Osteocyte (in vitro differentiated cells): ENCODE measurements at places on chromosomes 11 and 22.

- DNase-seq: no peak
Measured at GRCh38 chr11:46337626-46338345, 9.5 kb upstream of the DGKZ start.

DNA sequence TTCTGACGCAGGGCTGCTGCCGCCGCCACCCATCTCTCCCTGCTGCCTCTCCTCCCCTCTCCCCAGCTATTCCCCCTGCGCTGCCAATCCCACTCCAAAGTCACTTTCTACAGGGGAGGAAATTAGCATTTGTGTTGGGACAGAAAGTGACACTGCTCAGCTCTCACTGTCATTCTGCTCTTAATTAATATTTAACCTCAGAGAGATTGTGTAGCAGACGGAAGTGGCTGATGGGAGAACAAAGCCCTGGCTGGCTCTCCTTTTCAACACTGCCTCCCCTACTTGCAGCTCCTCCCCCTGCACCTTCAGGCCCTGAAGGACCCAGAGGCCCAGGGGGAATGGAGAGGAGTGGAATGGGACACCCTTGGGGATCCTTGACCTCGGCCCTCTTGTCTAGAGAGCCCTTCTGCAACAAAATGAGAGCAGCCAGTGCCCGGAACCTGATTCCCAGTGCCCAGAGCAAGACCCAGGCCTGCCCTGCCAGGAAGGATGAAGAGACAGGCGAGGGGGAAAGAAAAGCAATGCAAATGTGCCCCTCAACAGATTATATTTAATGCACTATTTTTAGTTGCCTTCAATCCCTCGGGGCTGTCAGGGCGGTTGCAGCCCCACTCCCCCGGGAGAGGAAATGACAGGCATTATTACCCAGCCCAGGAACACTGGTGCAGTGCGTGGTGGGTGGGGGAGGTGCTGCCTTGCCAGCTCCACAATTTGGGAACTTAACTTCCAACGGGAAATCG lies 14.6 kb upstream of the NRGN start:
- no peak for DNase-seq

- peak; percentile 71 for DNase-seq
Measured at GRCh38 chr22:49255154-49255553, 572.5 kb downstream of the BRD1 start.

- DNase-seq: no peak
Measured at GRCh38 chr11:105073456-105074165, 28.5 kb upstream of the CARD16 start.

DNA sequence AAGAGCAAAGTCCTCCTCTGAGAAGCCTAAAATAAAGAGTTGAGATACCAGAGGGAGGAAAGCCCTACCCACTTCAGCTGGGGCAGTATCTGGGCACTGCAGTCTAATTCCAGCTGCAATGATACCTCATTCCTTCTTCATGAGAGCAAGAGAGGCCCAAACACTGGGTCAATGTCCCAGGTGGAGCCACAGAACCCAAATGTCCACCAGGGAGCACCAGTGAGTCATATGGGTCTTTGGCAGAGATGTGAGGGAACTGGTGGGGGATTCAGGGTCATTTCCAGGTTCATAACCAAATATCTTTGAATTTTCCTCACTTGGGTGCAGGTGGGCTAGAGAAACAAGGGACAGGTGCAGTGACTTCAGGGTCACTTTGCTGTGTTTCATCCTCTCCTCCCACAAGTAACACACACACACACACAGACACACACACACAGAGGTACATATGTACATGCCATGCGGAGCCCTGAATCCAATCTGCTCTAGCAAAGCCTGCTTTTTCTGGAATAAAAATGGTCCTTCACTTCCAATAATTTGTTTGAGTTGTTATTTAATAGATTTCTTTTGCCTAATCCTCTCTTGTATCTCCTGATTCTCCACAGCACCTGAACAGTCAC lies 585.4 kb downstream of the SOX6 start:
- DNase-seq: no peak

GRCh38 chr11:61080526-61080925 lies 21.8 kb upstream of the CD5 start:
- no peak for DNase-seq

- no peak for DNase-seq
Measured at GRCh38 chr11:77213029-77213579, 85.1 kb downstream of the MYO7A start.

DNA sequence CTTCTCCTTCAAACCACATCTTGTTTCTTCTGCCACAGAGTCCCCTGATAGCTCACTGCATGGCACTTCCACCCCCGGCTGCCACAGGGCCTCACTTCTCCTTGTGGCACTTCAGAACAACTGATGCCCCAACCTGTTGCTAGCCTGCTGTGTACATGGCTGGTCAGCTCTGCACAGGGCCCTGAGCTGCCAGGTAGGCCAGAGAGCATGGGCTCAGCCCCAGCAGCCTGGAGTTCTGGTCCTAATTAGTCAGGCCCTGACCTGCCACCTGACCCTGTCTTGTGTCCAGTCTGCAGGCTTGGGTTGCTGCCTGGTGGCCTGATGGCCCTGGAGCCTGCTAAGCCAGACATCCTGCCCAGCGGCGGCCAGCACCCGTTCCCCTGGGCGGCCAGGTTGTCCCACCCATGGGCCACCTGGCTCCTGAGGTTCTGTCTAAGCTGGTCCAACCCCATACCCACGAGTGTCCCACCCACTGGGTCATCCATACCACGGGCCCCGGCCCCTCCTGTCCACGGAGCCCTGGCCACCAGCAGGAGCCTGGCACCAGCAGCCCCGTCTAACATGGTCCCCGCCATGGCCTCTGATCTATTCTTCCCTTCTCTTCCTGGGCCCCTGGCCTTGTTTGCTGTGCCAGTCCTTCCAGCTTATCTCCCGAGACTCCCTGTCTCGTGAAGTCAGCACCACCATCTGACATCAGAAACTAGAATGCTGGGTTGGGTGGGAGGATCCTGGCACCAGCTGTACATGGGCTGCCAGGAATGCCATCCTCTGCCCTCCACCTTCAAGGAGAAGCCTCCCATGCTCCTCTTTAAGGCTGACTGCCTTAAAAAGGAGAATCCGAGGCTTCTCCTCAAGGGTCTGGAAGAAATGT lies 3.1 kb upstream of the CERK start:
- DNase-seq: no peak

DNA sequence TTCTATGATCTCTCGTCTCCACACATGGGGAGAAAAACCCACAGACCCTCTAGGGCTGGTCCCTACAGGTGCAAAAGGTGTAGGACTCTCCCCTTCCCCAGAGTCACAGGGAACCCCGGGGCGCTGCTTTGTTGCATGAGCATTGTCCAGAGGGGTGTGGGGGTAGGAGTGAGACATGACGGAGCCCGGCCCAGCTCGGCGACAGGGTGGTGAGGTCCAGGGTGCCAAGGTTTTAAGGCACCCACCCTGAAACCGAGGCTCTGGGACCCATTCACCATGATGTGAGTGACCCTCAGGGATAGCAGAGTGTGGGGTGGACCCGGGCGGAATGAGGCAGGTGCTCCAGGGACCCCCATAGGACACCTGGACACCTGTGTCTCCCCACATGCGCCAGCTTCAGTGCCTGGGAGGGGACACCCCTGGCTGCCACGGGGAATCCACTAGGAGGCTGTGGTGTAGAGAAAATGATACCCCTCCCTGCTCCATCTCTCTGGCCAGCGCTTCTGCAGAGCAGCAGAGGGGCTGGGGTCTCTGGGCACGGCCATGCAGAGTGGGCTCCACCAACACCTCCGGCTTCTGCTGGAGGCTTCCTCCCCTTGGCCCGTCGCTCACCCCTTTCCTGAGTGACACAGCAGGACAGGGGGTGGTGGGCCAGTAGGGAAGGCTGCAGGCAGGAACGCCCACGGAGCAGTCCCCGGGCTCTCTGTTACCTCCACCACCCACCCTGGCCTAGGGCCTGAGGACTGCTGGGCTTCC lies 15.2 kb downstream of the KRTAP5-5 start:
- DNase-seq: no peak

DNA sequence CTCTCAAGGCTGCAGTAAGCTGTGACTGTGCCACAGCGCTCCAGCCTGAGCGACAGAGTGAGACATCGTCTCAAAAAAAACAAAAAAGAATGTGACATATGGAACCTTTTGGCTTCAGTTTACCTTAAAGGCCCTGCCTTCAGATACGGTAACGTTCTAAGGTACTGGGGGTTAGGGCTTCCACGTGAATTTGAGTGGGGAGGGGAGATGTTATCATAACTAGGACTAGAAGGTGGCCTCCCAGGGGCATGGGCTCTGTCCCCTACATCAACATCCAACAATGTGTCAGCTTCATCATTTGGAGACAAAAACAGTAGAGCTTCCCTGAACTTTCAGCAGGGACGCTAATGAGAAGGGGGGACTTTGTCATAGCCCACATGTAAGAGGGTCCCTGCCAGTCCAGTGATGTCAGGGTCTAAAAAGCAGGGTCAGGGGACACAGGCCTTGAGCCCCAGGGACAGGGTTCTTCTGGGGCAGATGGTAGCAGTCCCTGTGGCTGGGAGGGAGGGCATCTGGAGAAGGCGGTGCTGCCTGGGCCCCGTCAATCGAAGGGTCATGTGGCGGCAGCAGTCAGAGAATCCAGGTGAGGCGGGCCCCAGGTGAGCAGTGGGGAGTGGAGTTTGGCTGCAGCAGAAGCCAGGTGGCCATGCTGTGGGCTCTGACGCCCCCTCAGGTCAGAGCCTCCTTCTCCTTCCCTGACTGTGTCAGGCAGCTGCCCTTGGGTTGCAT lies 79.8 kb downstream of the BCR start:
- no peak for DNase-seq

GRCh38 chr11:113159988-113160807 lies 154.2 kb upstream of the TTC12 start:
- no peak for DNase-seq

GRCh38 chr11:17021511-17021910 lies 7.3 kb upstream of the PLEKHA7 start:
- no peak for DNase-seq

DNA sequence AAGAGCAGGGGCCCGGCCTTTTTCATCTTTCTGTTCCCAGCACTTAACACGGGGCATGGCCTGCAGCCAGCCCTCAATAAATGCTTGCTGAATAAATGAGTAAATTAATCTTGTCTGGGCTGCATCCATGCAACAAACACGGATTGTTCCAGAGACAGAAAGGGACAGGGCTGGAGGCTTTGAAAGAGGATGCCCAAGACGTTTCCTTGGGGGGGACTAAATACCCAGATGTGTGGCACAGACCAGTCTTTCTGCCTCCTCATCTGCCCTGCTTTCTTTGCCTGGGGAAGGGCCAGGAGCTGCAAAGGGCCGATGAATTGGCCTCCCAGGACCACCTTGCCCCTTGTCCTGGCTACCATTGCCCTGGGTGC lies 40.4 kb downstream of the SHISAL1 start:
- no peak for DNase-seq

DNA sequence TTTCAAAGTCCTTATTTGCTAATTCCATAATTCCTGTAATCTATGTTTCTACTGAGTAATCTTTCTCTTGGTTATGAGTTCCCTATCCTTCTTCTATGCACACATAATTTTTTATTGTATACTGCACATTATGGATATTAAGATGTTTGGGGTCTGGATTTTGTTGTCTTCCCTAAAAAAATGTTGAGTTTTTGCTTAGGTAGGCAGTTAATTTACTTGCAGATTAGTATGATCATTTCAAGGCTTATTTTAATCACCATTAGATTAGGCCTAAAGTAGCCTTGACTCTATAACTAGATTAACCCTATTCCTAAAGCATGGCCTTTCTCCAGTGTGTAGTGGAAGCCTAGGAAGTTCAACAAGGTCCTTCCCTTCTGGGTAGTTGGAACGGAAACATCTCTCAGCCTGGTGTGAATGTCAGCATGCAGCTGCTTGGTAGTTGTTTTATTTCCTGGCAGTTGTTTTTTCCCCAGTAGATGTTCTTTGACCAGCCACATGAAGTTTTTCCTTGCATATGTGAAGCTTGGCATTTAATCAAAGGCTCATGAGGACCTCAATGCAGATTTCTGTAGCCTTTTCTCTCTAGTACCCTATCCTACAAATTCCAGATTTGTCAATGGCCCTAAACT lies 419.3 kb upstream of the NARS2 start:
- DNase-seq: no peak

GRCh38 chr11:61369372-61370348 lies 7.5 kb downstream of the TMEM138 start:
- no peak for DNase-seq

DNA sequence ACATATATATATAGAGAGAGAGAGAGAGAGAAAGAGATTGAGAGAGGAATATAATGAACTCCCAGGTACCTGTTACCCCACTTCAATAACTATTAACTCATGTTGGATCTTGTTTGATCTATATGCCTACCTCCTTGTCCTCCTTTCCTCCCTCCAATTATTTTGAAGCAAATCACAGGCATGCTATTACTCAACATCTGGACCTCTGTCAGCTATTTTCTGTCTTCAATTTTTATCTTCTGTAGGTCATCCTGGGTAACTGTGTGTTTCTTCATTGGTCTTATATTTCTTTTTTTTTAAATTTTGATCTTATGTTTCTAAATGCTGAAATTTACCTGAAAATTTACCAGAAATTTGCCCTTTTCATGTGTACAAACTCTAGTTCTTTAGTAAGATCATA lies 24.8 kb downstream of the UVRAG start:
- DNase-seq: no peak

DNA sequence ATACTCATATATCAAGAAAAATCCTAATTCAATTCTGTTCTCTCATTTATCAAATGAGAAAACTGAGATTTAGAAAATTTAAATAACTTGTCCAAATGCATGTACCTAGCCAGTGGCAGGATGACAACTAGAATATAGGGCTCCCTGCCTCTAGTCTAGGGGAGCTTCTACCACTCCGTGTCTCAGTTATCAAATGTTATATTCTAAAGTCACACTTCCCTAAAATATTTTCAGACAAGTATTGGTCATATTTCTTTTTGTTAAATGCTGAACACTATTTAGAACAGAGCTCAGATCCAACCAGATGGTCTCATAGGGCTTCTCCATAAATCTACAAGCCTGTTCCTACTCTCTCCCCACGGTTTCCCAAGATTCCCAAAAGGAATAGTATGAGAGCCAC lies 26.3 kb downstream of the KCNJ1 start:
- no peak for DNase-seq

DNA sequence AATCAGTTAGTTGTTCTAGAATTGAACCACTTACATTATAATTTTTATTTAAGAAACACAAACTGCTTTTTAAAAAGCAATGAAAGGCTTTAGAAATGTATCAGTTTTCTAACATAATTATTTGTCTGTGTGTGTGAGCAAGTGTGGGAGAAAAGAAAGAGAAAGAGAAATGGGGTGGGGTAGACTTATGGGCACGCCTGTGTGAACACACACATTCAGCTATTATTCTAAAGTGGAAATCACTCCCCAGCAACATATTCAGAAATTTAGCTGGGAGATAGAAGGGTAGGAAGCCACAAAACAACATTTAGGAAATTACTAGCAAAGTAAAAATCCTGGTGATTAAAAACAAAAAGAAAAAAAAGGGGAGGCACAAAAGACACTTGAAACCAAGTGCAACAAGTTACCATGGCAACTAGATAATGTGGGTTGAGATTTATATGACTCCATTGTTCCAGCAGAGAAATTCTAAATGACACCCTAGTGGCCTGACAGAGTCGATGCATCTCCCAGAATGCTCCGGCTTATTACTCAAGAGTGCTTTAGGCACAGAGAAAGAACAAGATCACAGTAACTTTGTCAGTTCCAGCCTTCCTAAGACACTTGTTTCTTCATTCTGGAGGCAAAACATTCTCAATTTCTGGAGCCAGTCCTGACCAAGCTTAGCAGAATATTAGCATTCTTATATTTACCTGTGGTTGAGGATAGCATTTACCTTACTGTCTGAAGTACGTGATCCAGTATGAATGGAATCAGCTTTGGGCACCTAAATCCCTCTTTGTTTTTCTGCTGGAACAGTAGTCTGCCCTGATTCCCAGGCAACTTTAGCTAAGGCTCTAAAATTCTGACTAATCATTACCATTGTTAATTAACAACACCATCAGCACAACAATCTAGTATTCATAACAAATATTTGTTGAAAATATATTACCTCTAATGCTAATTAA lies 444.4 kb downstream of the DLG2 start:
- no peak for DNase-seq

GRCh38 chr11:112652786-112653390 lies 308.3 kb upstream of the NCAM1 start:
- peak; percentile 49 for DNase-seq
